ENCODE measurements at places on chromosomes 11 and 22.

- DNase-seq, result no peak
Measured at GRCh38 chr11:12801976-12802375, 127.8 kb downstream of the TEAD1 start.

DNA sequence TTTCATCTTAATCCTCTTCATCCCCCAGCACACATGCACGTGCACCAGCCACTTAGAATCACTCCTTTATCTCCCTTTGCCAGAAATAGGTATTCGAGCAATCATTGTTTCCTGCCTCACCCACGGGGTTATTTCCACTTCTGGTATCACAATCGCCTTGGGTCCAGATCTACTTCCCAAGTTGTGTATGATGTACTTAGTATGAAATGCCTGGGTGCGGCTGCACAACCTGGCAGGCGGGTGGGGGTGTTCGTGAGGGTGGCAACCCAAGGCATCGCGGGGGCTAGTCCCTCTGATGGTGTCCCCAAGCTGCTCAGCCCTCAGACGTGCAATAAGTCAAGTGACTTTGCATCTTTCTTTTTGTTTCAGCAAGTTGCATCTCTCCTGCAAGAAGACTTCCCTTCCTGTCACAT, 475.6 kb downstream of the MIAT start:
- DNase-seq, result no peak

DNA sequence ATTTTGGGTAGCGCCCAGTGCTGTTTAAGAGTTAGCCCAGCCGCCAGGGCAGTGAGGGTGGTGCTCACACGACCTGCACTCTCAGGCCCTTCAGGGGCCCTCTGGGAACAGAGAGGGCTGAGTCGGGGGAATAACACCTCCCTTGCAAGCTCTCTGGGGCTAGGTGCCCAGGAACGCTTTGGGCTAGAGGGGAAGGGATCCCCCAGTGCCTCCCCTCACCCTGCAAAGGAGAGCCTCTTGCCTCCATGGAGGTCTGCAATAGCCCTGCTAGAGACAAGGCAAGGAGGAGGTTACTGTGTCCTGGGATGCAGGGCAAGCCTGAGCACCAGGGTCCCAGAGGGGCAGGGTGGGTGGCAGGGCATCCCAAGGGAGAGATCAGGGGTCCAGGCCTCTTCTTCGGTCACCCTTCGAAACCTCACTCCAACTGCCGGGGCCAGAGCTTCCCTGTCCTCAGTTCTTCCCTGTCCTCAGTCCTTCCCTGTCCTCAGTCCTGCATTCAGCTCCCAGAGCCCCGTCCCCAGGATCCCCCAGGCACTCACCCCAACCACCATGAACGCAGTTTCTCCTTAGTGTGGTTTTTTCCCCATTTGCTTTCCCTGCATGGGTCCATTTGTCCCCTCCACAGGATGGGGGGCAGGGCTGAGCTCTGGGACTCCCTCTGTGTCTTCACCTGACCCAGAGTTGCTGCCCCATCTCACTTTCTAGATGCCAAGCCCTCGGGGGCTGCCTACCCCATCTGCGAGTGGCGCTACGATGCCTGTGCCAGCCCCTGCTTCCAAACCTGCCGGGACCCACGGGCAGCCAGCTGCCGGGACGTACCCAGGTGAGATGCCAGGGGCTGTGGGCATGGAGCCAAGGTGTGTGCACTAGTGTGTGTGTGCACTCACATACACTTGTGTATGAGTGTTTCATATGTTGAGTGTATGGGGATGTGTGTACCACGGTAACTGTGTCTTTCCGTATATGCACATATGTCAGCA, 60.8 kb downstream of the OTOG start:
- no peak for DNase-seq

DNA sequence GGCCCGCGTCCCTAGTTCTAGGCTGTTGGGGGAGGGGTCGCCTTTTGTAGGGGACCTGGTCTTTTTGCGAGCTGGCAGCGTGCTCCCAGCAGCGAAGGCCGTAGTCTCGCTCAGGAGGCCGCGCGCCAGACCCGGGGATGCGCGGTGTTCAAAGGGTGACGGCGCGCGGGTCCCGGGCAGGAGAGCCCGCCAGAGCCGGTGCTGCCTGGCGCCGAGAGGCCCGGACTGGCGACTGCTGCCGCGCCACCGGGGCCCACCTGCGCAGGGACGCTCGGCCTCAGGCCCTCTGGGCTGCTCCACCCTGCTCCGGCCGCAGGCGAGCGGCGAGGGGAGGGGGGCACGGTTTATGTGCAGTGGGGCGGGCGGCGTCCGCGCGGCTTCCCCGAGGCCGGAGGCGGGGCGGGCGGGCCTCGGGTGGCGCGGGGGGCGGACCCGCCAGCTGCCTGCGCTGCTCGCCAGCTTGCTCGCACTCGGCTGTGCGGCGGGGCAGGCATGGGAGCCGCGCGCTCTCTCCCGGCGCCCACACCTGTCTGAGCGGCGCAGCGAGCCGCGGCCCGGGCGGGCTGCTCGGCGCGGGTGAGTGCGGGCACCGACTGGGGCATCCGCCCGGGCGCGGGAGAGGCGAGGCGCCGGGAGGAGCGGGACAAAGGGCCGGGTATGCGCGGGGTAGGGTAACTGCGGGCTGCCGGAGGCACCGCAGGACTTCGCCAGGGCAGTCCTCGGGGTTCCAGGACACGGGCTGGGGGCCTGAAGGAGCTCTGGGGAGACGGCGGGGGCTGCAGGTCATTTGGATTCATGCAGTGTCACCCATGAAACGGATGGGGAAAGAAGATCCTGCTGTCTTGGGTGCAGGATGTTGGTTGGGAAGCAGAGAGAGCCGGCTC, at the start of gene PRSS23:
Gene PRSS23 (plus strand): TSS at position 467 of the 884 bp plus-strand sequence. CDS start 7,102 bp downstream, outside the sequence.
- peak; percentile 66 for DNase-seq

GRCh38 chr22:23231471-23232093, 51.3 kb downstream of the BCR start:
- DNase-seq, result no peak

- no peak for DNase-seq
Measured at GRCh38 chr11:58562375-58562800, 13.3 kb downstream of the LPXN start.

- DNase-seq, result peak; percentile 68
Measured at GRCh38 chr22:32985899-32986765, 72.0 kb downstream of the SYN3 start.

DNA sequence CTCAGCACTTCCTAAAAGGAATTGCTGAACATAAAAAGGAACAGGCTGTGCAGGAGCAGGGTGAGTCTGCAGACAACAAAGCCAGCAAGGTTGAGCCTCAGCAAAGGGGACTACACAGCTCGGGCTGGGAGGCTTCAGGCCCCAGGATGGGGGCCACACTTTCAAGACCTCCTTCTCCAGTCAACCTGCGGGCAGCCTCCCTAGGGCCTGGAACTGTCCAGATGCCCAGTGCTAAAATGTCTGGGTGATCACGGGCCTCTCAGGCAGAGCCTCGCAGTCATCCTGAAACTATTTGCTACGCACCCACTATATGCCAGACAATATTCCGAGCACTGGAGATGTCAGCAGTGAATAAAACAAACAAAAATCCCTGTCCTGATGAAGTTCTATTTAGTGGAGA, 3.9 kb upstream of the NEFH start:
- no peak for DNase-seq

DNA sequence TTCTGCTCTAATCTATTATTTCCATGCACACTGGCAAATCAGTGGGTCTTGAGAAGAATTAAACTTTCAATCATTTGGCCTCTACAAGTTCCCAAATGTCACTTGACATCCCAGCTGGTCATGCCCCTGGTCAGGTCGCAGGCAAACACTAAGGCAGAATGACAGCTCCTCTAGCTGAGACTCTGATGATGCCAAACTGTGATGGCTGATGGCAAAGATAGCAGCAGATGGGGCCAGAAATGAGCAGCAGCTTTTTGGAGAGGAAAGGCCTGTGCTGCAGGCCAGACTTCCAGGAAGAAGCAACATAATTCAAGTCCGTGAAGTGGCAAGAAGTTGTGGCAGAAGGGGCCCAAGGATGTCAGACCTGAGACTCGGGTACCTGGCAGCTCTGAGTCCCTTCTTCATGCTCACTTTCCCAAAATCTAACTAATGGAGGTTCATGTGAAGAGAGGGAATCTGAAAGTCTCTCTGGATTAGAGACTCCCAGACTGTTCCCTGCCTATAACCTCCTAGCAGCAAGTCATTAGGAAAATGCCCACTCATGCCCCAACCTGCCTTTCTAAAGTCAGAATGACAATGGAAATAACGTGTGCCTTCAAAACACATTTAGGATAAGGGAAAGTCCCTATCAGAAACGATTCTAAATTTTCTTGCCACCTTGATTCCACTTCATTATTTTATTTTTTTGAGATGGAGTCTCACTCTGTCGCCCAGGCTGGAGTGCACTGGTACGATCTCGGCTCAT, 9.4 kb upstream of the PMM1 start:
- DNase-seq, result no peak

GRCh38 chr22:28183078-28183860, 264.2 kb upstream of the PITPNB start:
- DNase-seq, result no peak

DNA sequence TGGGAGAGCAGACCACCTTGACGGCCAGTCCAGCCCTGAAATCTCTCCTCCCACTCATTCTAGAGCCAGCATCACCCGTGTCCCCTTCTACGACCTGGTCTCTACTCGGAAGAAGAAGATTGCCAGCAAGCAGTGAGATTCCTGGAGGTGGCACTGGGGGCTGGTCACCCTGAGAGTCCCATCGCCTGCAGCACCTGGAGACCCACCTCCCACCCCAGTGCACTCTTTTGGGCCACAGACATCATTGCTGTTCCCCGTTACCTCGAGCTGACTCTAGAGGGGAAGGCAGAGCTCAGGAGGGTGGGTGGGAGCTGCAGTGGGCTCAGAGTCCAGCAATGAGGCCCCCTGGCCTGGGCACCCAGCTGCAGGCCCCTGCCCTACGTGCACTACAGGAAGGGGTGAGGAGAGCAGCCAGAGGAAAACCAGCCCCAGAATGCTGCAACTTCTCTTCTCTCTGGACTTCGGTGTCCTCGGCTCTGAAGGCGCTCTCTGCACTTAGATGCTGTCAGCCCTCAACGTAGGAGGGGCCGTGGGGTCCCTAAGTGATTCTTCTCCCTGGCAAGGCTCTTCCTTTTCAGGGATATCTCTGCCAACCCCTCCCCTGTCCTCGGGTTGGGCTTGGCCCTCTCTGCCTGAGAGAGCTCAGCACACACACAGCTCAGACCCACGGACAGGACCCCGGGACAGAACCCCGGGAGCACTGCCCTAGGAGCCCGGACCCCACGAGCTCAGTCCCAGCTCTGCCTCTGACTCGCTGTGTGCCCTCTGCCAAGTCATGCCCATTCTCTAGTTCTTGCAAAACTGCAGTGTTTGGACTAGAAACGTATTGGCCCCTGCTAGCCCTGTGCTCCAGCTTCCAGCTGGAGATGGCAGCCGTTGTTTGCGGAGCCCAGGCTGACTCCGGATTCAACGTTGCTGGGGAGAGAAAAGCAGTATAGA, 31.3 kb downstream of the CYTH4 start:
- no peak for DNase-seq

DNA sequence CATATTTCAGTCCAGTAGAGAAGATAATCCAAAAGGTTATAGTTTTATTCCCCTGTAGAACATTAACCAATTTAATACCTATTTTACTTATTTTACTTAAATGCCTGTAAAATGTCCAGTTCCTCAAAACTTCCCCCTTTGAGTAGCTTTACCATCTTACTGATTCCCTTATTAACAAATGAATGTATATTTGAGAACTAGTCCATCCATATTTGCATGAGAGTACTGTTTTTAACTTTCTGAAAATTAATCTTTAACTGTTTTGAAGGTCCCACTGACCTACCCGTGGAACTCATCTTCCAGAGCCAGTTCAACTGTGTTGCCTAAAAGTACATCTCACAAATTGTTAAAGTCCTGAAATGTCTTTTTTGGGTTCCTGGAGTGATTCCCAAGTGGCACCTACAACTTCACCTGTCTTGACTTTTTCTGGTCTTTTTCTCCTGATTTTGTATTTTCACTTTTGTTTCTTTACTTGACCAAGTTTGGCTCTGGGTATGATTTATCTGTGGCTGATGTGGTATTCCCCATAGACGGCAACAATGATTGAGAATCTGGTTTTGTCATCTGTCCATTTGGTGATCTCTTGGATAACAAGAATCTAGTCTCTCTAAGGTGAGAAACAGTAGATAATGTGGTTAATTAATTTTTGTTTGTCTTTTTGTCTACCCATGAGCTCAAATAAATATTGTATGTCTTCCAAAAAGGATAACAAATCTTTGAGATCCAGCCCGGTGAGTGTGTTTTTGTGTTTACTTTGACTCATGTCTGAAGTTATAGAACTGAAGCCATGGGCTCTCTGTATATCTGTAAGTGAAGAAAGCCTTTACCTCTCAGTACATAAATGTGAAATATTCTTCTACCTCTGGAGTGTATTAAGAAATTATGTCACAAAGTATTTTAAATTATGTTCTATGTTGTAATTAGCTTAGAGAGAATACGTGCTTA, 174.2 kb downstream of the ETS1 start:
- no peak for DNase-seq

DNA sequence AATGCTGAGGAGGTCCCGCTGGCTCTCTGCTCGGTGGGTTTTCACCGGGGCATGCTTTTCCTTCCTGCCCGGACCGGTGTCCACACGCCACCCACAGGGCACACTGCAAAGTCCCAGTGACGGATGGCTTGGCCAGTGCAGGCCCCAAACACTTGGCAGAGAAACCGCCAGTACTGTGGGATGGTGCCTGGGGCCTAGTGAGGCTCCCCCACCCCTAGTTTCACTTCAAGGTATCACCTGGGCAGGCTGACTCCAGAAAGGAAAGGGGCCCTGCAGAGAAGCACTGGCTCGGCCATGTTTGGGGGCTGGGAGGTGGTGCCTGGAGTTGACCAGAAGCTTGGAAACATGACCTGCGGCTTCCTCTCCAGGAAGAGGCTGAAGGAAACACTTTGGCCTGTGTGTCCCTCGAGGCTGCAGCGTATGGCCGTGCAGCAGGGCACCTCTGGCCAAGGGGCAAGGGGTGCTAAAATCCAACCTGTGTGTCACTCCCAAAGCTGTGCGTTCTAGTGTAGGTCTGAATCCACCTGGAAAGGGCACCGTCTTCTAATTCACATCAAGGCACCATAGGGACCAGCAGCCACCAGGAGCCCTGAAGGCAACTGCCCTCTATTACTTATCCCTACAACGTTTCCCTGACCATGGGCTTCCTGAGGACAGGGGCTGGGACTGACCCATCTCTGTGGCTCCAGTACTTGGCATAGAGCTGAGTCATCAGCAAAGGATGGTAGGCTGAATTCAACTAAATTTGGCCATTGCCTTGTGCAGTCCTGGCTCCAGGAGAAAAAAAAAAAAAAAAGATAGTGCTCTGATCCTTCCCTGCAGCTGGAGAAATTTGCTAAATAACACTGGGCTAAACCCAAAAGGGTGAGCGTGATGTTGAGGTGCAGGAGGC, 22.6 kb downstream of the TPBGL start:
- no peak for DNase-seq

GRCh38 chr11:95565724-95566141, 223.8 kb downstream of the FAM76B start:
- DNase-seq, result no peak

GRCh38 chr11:35292279-35292678, 127.1 kb downstream of the SLC1A2 start:
- no peak for DNase-seq

- peak; percentile 37 for DNase-seq
Measured at GRCh38 chr11:99069856-99070444, 49.2 kb downstream of the CNTN5 start.

GRCh38 chr11:30106222-30107181, 89.7 kb upstream of the KCNA4 start:
- DNase-seq, result peak; percentile 1

GRCh38 chr11:73622926-73623593, 23.3 kb upstream of the PLEKHB1 start:
- no peak for DNase-seq
